Activated CD8-positive, alpha-beta memory T cell treated with anti-CD3 and anti-CD28 coated beads, Interleukin-2, amount 50 U/mL, for 48 hours (primary cell): ENCODE measurements at places on chromosomes 11 and 22.

DNA sequence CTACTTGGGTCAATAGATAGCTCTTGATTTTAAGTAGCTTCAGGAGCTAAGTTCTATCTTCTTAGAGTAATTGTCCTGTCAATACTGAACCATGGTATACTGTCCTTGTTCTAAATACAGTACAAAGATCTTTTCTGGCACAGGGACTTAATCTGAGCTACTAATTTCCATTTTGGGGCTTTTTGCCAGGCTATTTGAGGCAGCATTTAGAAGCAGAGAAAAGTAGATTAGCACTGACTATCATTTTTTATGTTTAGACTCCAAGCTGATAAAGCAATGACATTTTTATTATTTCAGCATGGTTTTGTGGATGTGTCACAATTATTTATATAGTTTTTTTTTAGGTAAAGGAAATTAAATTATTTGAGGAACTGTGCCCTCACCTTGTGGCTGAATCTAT, 163.2 kb downstream of the FAT3 start:
- DNase-seq = no peak

DNA sequence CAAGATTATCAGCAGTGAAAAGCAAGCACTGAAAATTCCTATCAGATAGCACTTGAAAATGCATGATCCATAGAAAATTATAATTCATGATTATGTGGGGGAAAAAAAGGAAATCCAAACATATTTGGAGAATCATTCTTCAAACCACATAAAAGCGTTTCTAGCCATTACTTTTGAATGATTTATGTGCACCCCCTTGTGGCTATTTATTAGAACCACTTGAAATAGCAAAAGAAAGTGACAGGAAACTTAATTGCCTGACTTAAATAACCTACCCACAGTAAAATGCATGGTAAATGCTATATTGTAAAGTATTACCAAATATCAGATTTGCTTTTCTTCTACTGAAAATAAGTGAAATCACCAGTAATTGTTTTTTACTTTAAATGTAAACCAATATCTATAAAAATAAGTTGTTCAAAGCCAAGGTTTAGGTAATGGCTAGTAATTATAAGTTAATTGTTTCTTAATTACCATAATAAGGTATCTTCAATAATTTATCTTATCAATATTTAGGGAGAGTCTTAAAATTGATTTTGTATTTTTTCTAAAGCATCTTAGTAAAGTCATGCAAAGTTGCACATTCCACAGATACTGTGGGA, 168.5 kb downstream of the ARHGAP42 start:
- DNase-seq = no peak

DNA sequence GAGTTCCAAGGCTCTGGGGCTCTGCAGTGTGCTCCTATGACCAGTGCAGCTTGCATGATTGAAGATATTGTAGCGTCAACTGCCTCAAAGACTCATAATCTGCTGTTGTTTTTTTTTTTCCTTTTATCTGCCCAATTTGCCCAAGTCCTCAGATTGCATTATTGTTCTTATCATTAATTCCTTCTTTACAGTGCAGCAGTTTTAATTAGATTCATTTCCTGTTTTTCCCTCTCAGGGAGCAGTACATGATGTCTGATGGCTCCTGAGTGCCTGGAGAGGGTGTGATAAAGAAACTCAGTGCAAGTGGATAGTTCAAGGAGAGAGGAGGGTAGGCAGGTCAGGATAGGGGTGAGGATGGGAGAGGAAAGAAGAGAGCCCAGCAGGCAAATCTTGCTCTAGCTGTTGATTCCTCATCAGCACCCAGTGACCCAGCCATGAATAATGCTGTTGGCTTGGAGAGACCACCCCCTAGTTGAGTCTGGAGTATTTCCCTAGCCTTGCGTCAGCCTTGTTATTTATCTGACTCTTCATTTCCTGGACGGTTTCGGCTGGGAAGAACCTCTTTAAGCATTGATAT, 219.6 kb upstream of the SESN3 start:
- no peak for DNase-seq

GRCh38 chr11:11270236-11270775, 82.7 kb downstream of the CSNK2A3 start:
- DNase-seq = no peak

- DNase-seq = no peak
These were observed 62.0 kb downstream of the NCAM1 start for GRCh38 chr11:113023228-113023627.

DNA sequence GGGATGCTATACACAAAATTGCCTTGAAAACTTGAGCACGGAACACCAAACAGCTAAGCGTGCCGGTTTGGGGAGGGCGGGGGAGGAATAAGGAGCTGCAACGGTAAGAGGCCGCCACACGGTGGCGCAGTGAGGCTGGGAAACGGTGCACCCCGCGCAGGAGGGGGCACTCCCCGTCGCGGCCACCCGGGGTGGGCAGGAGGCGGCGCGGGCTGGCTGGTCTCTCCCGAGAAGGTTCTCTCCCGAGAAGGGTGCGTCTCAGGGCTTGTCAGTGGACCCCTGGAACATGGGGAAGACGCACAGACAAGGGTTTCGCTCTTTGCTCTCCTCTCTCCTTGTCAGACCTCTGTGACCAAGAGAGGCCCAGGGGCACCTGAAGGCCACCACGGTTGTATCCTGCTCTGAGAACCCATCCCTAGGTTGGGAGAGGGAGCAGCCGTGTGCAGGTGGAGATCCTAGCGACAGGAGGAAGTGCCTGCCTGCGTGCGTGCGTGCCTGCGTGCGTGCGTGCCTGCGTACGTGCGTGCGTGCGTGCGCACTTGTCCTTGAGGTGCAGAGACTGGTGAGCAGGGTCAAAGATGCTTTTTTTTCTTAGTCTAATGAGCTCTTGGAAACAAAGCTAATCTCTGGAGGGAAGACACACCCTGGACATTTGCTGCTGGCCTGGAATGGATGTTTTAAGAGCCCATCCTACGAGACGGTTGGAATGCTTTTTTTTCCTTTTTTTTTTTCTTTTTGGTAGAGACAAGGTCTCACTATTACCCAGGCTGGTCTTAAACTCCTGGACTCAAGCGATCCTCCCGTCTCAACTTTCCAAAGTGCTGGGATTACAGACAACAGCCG, 18.1 kb upstream of the JAM3 start:
- DNase-seq = peak; percentile 92

DNA sequence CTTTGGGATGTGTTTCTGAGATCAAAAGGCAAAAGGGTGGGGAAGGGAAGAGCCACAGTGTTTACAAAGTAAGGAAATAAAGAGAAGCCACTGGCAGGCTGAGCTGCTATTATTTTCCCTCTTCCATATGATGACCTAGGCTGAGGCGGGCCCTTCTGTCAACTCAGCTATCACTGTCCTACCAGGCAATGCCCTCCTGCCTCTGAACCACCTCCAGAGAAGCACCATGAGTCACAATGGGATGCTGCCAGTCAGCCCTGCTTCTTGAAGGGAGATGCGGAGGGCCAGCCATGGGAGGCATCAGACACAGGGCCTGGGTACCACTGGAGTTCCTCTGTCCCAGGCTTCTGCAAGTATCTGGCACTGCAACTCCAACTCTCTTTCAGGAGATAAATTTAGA, 107.9 kb upstream of the BID start:
- no peak for DNase-seq

- DNase-seq = no peak
These were observed 7.6 kb upstream of the LMO2 start for GRCh38 chr11:33899400-33900037.

DNA sequence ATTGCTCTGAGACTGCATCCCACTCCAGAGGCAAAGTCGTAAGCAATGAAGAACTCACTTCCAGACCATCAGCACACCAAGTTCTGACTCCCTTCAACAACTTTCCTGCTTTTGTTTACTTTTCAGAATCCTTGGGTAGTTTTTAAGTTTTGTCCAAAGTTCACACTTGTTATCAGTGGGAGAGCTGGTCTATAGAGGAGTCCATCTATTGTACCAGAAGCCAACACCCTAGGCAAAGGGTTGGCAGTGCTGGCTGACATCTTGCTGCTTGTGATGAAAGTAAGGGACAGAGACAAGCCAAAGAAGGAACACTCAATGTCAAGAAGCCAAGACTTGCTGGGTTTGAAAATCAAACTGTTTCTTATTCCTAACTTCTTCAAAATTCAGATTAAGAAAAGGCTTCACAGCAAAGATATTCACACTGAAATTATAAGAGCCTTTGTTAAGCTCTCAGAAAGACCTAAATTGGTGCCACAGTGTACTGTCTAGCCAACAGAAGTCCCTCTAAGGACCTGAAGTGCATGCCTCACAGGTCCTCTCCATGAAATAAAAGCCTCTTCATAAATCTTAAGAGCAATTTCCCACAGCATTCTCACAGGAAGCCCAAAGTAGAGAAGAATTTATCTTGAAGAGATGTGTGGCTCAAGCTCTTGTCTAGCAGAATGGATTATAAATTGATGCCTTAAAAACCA, 21.5 kb upstream of the LINC01488 start:
- no peak for DNase-seq

DNA sequence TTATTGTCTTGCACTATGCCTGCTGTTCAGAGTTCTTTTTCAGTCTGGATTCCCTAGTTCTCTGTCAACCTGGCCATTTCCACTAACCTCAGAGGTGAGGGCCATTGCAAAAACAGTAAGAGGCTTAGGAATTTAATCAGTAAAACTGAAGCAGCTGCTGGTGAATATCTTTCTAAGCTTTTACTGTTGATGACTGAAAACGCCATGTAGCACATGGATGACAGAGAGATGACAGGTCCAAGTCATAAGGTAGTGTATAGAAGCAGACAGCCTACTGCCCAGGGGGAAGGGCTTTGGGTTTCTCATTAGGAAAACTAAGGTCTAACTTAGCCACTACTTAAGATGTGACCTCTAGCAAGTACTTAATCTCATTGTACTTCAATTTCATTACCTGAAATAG, 152.6 kb upstream of the DDI1 start:
- DNase-seq = no peak

DNA sequence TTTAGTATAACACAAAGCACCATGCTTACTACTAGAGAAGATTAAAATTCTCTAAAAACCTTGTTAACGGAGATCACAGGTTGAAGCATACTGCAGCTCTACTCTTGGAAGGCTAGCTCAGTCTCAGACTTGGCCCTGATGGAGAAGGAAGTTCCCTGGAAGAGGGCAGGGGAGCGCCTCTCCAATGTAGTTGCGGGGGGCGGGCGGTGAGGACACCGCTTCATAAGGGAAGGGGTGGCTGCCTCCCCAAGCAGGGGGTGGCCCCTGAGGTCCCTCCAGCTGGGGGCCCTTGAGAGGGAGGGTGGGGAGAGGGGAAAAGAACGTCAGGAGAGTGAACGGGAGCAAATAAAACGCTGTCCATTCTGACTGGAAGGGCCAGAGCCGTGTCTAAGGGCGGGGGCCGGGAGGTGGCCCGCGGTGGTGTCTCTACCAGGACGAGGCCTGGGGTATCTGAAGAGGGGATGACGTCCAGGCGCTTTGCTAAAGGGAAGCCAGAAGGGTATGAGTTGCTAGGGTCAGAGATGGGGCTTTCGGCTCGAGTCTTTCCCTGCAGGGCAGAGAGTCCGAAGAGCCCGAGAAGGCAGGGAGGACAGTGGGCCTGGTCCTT, 553 bp upstream of the USP47 start:
- DNase-seq = no peak

- no peak for DNase-seq
These were observed 19.4 kb upstream of the TSKU start for GRCh38 chr11:76763573-76764346.

GRCh38 chr22:34416022-34416860, 496.0 kb upstream of the LARGE1 start:
- DNase-seq = no peak

- DNase-seq = no peak
These were observed 86.8 kb downstream of the DEPDC5 start for GRCh38 chr22:31840585-31840984.

DNA sequence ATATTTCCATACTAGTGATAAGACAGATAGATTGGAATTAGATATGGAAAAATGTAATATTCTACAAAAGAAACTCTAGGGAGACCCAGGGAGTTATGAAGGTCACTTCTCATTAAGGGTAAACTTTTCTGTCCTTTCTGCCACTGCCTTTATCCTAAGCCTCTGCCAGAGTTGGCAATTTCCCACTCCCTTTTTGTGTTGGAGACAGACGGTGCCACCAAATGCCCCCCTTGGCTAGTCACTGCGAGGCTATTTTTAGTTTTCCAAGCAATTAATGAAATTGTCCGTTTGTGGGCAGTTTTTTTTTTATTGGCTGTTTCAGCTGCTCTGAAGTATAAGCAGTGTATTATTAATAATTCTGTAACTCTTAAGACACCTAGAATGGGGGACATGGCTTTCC, 67.6 kb upstream of the TENM4 start:
- DNase-seq = no peak

DNA sequence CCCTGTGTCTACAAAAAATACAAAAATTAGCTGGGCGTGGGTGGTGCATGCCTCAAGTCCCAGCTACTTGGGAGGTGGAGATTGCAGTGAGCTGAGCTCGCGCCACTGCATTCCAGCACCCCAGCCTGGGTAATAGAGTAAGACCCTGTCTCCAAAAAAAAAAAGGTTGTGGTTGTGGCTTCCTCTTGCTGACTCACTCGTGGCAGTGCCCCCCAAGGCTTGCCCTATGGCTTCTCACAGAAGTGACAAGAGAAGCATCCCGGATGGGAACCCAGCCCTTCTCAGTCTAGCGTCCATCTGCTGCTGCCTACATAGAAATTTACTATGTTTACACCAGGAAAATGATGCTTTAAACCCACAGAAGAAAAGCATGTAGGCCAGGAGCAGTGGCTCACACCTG, 68.5 kb upstream of the PITPNB start:
- peak; percentile 34 for DNase-seq

DNA sequence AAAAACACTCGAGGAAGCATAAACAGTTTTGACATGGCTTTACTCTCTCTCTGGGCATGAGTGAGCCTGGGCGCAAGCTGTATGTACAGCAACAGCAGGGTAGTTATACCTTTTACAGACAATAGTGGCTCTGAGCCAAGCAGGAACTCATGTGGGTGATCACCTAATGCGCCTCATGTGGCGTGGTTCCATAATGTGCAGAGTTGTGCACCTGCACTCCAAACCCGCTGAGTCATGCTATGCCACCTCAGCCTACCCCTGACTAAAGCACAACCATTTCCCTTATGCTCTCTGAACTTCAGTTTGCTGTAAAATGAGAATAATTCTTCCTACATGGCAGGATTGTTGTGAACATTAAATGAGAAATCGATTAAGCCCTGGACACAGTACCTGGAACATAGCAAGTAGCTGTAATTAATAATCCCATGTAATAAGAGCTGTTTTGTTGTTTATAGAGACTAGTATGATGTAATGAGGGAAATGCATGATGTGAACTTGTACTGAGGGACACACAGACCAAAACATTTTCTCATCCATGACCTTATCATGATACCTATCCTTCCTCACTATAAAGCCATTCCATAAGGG, 71.6 kb downstream of the CCDC34 start:
- DNase-seq = no peak

DNA sequence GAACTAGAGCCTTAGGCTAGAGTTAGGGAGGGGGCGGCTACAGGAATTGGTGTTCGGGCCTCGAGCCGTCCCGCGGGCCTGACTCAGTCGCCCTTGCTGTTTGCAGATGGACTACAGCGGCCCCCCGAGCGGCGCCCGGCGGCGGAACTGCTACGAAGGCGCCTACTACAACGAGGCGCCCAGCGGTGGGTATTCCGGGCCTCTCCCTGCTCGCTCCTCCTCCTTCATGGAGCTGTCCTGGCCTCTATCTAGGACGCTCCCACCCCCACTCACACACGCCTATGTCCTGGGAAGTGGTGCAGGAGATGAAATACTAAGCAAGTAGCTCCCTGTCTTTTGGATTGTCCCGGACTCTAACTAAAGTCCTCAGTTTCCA, 1.4 kb downstream of the MYOD1 start:
- DNase-seq = no peak

- no peak for DNase-seq
These were observed 7.3 kb upstream of the PLEKHA7 start for GRCh38 chr11:17021511-17021910.
